ENCODE measurements at places on chromosomes 7 and 10.

DNA sequence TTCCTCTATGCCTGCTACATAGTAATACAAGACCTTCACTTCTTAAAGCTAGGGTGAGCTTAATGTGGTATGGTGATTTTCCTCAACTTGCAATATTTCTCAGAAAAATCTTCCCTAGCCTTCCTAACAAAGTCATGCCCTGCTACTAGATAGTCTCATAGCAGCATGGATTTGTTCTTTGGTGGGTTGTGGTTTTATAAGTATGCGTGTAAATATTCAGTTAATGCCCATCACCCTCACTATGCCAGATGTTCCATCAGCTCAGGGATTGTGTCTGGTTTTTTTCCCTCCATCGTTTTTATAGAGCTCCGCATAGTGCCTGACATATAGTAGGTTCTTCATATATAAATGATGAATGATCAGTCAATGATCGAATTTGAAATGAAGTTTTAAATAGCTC is 182.8 kb downstream of the CREB5 start:
- DNase-seq = no peak

- DNase-seq = no peak
Measured at GRCh38 chr7:3805151-3805550, 504.1 kb downstream of the SDK1 start.

DNA sequence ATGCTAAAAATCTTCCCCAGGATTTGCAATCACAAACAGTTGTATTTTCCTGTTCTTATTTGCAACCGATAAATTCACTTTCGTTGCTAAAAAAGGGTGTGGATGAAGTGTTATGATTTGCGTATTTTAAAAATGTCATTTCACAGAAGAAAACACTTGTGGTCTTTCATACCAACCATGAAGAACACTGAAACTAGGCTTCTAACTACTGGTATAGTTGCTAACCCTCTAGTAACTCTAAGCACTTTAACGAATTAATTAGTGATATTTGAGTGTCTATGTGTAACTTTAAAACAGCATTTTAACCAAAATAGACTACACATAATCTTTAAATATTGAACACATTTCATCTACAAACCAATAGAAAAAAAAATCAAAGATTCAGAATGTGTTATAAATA is 188.1 kb upstream of the PTN start:
- DNase-seq = no peak

DNA sequence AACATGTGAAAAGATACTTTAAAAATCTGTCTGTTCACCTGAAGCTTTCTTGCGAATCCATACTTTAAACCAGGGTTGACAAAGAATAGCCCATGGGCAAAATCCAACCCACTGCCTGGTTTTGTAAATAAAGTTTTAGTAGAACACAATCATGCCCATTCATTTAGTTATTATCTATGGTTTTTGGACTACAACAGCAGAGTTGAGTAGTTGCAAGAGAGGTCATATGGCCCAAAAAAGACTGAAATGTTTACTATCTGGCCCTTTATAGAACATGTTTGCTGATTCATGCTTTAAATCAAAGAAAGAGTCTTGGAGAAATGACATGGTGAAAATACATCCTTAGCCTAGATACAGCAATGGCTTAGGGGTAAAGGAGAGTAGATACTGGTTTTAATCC is 356.2 kb downstream of the RNLS start:
- DNase-seq = no peak

- DNase-seq = no peak
Measured at GRCh38 chr10:129274748-129275474, 192.1 kb upstream of the MGMT start.

DNA sequence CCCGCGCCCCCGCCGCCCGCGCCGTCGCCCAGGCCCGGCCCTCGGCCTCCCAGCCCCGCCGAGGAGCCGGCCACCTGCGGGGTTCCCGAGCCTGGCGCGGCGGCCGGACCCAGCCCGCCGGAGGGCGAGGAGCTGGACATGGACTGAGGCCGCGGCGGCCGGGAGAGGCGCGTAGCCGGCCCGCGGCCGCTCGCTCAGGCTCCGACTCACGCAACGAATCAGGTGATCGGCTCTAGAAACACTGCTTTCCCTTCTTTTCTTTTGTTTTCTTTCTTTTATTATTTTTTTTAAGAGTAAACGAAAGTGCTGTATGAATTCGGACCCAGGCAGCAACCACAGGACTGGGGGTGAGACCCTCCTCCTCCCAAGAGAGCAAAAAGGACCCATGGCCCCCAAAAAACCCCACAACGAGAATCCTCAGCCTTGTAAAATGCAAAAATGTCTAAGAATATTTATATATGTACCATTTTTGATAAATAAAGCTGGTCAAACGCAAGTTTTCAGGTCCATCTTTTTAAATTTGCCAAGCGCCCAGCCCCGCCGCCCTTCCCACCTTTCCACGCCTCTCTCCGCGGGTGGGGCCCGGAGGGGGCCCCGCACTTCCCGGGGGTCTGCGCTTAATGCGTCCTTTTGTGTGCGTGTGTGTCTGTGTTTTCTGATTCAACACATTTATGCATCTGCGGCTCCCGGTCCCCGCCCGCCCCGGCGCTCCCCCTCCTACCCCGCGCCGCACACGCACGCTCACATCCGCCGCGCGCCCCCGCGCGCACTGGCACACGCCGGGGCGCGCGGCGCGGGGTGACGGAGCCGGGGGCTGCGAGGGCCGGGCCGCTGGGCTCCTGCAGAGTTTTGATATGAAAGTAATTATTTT is 4.4 kb downstream of the UNCX start:
- no peak for DNase-seq

DNA sequence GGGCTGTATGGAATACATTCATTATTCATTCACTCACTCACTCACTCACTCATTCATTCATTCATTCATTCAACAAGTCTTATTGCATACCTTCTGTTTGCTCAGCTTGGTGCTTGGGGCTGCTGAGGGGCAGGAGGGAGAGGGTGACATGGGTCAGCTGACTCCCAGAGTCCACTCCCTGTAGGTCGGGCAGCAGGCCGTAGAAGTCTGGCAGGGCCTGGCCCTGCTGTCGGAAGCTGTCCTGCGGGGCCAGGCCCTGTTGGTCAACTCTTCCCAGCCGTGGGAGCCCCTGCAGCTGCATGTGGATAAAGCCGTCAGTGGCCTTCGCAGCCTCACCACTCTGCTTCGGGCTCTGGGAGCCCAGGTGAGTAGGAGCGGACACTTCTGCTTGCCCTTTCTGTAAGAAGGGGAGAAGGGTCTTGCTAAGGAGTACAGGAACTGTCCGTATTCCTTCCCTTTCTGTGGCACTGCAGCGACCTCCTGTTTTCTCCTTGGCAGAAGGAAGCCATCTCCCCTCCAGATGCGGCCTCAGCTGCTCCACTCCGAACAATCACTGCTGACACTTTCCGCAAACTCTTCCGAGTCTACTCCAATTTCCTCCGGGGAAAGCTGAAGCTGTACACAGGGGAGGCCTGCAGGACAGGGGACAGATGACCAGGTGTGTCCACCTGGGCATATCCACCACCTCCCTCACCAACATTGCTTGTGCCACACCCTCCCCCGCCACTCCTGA is 2.4 kb downstream of the EPO start:
- DNase-seq = no peak

DNA sequence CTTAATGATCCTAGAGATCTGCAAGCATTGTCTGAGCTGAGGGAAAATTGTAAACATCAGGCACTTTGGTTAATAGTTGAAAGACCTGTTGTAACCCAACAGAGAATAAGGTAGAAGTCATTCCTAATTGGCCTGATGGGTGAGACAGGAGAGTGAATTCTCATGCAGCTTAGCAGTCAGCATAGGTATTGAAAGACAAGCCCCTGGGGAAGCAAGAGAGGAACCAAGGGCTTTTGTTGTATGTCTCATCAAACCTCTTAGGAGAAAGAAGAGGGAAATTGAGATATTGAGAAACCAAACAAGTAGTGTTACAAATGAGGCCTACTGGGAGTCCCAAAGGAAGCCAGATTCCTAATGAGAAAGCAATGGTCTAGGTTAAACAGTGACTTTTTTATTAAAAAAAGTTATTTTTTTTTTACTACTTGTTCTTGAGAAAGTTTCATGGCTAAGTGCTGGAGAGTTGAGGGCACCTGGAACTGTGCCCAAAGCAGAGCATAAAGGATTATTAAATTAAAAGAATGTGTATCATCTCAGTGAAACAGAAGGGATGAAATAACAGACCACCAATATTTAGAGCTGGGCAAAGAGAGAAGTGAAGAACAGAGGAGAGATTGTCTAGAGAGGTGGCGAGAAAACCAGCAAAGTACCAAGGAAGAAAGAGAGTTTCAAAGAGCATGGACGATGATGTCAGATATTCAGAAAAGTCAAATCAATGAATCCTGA is 168.9 kb downstream of the CDK14 start:
- no peak for DNase-seq

GRCh38 chr7:66790725-66791124 is 50.2 kb downstream of the RABGEF1 start:
- DNase-seq = no peak

DNA sequence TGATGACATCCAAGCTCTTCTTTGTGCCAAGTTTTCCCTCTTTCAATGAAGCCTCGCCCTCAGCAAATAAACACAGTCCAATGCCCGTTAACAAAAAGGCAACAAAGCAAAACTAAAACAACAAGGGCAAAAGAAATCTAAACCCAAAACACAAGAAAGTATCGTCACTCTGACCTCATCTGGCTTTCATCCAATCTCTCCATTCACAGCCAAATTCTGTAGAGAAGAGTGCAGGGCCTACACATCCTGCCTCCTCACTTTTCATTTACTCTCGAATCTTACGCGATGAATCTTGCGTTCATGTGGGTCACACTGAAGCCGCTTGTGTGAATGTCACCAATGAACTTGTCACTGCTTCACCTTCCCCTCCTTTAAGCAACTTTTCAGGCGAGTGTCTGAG is 15.9 kb upstream of the AKR1E2 start:
- no peak for DNase-seq

GRCh38 chr10:78602201-78602932 is 466.4 kb upstream of the ZMIZ1 start:
- no peak for DNase-seq

- no peak for DNase-seq
Measured at GRCh38 chr10:23834091-23834490, 374.8 kb upstream of the KIAA1217 start.

GRCh38 chr7:27846388-27846787 is 106.4 kb downstream of the TAX1BP1 start:
- DNase-seq = no peak

DNA sequence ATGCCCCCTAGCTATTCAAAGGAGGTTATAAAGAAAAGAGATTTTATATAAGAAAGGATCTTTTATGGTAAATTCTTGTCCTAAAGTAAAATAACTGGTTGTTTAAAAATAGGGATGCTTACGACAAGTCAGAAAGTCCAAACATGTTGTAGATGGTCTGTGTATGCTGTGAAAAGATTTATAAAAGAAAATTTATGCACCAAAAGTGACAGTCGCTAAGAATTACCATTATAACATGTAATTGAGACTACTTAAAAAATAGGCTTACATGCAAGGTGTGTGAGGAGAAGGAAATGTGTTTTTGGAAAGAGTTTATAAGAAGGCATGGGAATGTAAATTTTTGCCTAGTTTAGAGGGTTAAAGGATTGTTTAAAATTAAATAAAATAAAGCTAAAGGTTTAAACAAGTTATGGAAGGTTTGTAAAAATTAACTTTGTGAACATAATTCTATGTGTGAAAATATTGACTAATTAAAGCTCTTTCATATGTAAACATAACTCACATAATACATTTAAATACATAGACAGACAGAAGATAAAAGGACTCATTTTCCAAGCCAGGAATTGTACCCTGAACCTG is 118.5 kb downstream of the LYZL1 start:
- DNase-seq = no peak

- DNase-seq = no peak
Measured at GRCh38 chr7:151505433-151505832, 14.3 kb downstream of the RHEB start.

DNA sequence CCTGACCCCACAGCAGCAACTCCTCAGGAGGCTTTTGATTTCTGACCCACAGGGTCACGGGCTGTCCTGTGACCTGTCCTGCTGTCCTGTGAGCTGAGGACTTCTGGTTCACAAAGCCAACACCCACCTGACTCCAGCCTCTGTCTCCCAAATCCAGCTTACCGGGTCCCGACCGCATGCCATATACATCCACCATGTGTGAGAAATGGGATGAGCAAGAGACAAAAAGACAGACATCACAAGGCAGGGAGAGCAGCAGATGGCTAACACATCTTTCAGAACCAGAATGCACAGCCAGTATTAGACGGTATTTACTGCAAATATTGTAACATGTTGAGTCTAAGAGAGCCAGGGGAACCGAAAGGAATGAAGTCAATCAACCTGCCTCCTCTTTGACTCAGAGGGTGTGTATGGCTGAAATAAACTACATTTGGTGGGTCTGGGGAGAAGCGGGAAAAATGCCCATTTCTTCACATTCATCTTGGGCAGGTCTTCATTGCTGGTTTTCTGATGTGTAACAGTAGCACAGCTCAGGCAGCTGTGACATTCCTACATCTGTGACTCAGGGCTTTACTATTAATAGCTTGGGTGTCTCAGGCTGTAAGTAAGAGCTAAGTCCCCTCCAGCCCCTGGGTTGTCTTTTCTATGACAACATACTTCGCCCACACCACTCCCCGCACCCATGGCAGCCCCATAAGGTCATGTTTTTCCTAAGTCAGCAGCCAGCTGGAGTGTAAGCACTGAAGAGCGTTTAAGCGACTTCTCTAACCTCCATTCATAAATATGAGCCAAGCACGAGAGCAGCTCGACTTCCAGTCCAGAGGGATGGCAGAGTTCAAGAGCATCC is 25.0 kb downstream of the ABLIM1 start:
- no peak for DNase-seq

- no peak for DNase-seq
Measured at GRCh38 chr7:100247152-100247757, 27.5 kb downstream of the PVRIG start.

DNA sequence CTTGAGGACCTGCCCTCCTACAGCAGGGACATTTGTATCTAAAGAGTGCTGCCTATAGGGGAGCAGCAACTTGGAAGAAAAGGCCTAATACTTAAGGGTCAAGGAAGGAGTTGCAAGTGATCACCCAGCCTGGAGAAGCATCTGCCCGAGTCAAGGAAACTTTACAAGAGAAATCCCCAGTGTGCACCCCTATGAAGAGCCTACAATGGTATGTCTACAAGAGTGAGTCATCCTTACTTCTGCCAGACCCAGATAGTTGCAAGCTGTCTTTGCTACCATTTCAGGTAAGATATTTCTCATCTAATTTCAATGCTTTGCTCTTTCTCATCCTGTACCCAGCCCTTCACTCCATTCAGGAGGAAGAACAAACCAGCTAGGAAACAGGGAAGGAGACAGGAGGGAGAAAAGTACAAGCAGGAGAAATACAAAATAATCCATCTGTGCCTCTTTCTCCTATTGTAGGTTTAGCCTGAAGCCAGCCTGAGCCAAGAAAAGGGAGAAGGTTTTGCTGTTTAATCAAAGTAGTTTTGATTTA is 34.4 kb upstream of the AGR3 start:
- no peak for DNase-seq

All from stimulated activated CD8-positive, alpha-beta memory T cell treated with anti-CD3 and anti-CD28 coated beads, Interleukin-4, amount 100 ng/mL, for 24 hours (primary cell).